Forelimb muscle (tissue), 1 donor: ENCODE measurements at places on chromosomes 12 and 14.

DNA sequence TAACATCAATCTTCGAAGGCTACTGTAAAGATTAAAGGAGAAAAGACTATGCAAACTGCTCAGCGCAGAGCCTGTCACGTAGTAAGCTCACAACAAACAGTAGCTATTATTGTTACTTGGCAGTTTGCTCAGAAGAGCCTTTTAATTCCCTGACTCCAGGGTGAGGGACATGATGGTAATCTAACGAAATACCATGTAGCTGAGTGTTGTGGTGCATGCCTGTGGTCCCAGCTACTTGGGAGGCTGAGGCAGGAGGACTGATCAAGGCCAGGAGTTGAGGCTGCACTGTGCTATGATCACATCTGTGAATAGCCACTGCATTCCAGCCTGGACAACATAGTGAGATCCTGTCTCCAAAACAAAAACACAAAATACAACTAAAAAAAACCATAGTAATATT is 22.8 kb downstream of the HEBP1 start:
- no peak for DNase-seq

- DNase-seq = no peak
Measured at GRCh38 chr12:19026614-19027488, 102.7 kb upstream of the PLEKHA5 start.

- DNase-seq = no peak
Measured at GRCh38 chr12:14111230-14111865, 129.9 kb upstream of the GRIN2B start.

- no peak for DNase-seq
Measured at GRCh38 chr12:79710707-79711483, 20.1 kb upstream of the PAWR start.
